B cell (primary cell): ENCODE measurements at places on chromosomes 4 and X. TPM values are rescaled to one million over a fixed set of nuclear protein-coding genes. Genes with fewer than 3 reads are reported as not detected.

KDR gene
- not detected in 2 replicates for total RNA-seq

TBX22 gene
- total RNA-seq, result not detected in 2 replicates

TIGD2 gene
- total RNA-seq, result 8.6 and 9.5 TPM in 2 replicates

KIAA1210 gene
- not detected in 2 replicates for total RNA-seq

PCSK1N gene
- not detected in 2 replicates for total RNA-seq

- no peaks in the 10 kb centered on the region for H3K27me3 ChIP-seq
- no peak overlapping the region for H3K4me3 ChIP-seq
- no peak for DNase-seq
- H3K27ac ChIP-seq, result no peak overlapping the region
- H3K4me1 ChIP-seq, result no peaks in the 10 kb centered on the region
- H3K36me3 ChIP-seq, result no peaks in the 10 kb centered on the region
Observed at GRCh38 chrX:45145492-45146215, 55.0 kb downstream of the DIPK2B start.

DNA sequence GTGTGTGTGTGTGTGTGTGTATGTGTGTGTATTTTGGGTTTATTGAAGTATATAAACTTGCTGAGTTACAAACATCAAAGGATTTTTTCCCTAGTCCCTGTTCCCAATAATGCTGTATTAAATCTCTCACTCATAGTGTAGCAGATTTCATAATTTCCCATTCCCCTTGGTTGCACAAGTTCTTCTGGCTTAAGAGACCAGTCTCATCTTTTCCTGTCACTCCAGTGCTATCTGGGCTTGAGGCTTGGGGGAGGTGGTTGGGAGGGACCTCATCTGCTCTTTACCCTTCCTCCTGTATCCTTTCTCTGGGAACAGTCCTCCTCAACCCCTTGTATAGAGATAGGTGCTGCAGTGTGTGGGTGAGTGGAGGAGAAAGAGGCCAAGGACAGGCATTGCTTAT is 285.4 kb upstream of the BOD1L1 start:
- H3K36me3 ChIP-seq, result no peaks in the 10 kb centered on the region
- no peak overlapping the region for H3K4me3 ChIP-seq
- no peaks in the 10 kb centered on the region for H3K27me3 ChIP-seq
- no peak for DNase-seq

DNA sequence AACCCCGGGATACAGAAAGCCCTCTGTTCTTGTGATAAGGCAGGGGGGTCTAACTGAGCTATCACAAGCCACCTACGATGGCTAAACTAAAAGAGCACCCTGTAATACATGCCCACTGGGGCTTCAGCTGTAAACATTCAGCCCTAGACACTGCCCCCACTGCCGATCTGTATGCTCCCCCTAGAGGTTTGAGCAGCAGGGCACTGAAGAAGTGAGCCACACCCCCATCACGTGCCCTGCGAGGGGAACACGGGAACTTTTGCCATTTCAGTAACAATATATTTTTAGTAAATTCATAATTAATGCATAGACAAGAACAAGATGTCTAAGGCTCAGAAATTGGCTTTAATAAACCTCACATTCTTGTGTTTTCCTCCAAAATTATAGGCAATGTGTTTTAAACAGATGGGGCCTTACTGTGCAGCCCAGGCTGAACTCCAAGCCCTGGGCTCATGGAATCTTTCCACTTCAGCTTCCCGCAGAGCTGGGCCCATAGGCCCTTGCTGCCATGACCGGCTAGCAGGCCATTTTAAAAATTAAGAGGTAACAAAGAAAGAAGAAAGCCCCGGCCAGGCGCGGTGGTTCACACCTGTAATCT is 235.3 kb upstream of the SFRP2 start:
- no peak overlapping the region for H3K27ac ChIP-seq
- H3K27me3 ChIP-seq, result no peaks in the 10 kb centered on the region
- H3K36me3 ChIP-seq, result no peaks in the 10 kb centered on the region
- DNase-seq, result no peak
- H3K4me3 ChIP-seq, result no peak overlapping the region
- H3K4me1 ChIP-seq, result no peaks in the 10 kb centered on the region

DNA sequence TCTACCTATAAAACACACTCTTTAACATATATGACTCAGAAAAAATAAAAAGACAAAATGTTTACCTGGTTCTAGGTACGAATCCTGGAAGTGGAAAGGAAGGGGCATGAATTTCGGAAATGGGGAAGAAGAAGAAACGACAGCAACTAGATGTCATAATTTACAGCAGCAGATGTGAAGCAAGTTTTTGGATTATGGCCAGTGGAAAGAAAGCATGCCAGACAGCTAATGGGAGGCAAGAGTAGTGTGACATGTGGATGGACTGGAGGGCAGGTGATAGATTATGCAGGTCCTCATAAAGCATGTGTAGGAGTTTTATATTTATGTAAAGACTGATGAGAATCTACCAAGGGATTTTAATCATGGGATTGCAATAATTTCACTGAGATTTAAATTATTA is 279.0 kb upstream of the TACR3 start:
- DNase-seq, result no peak
- H3K4me3 ChIP-seq, result no peak overlapping the region
- no peak overlapping the region for H3K27ac ChIP-seq
- no peaks in the 10 kb centered on the region for H3K27me3 ChIP-seq

GRCh38 chrX:68912113-68912512 is 83.3 kb downstream of the EFNB1 start:
- no peaks in the 10 kb centered on the region for H3K36me3 ChIP-seq
- no peak overlapping the region for H3K4me3 ChIP-seq
- H3K4me1 ChIP-seq, result no peaks in the 10 kb centered on the region
- H3K27me3 ChIP-seq, result no peaks in the 10 kb centered on the region
- no peak overlapping the region for H3K27ac ChIP-seq

DNA sequence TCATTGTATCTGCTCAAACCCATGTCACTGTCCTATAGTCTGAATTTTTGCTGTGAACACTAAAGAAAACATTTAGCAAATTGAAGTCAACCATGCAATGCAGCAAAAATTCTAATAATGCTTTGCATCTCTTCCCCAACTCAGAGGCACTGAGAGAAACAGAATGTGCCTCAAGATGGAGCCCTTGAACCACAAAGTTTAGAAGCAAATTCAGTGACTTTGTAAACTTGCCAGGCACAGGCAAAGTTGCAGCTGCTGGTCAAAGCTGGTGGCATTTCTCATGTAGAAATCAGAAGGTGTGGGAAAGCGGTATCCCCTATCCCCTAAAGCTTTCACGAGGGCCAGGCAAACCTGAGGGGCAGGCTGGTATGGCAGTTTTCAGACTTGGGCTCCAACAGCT is 121.7 kb upstream of the DIPK2B start:
- H3K36me3 ChIP-seq, result no peaks in the 10 kb centered on the region
- no peaks in the 10 kb centered on the region for H3K27me3 ChIP-seq
- no peak overlapping the region for H3K4me3 ChIP-seq

- no peaks in the 10 kb centered on the region for H3K27me3 ChIP-seq
- DNase-seq, result no peak
- no peaks in the 10 kb centered on the region for H3K4me1 ChIP-seq
Observed at GRCh38 chr4:3344596-3344995, 51.8 kb downstream of the RGS12 start.

DNA sequence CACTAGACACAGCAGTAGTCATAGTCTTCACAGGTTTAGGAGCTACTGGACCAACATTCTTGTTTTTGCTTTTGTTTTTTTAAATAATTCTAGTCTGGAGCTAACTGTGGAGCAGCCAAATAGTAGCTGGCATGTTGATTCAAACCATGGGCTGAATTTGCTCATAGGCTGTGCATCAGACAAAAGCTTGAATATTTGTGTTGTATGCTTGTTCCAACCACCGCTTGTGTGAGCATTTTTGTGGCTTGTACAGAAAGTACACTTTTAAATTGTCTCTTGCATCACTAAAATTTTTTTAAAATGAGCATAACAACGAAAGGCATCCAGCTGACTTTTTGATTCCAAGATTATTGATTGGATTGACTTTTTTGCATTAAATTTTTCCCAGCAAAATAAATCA is 39.6 kb downstream of the CCNI start:
- H3K4me3 ChIP-seq, result no peak overlapping the region
- no peak overlapping the region for H3K27ac ChIP-seq
- no peak for DNase-seq
- peaks cover 7% of the 10 kb centered on the region for H3K4me1 ChIP-seq

DNA sequence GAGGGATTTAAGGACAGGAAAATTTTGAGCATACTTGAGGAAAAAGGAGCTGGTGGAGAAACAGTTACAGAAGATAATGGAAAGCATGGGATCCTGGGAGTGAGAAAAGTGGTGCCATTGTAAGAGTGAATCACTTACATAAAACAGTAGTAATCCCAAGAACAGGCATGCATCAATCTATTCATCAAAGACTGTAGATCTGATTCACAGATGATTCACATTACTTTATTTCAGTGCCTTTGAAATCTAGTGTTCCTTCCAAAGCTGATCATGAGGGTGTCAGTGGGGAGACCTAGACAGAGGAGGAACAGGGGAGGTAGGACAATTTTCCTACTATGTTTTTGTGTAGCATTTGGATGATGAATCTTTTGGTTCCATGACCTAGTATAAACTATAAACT is 102.7 kb downstream of the TAB3 start:
- H3K4me3 ChIP-seq, result no peak overlapping the region
- no peak for DNase-seq
- no peak overlapping the region for H3K27ac ChIP-seq
- H3K4me1 ChIP-seq, result no peaks in the 10 kb centered on the region
- no peaks in the 10 kb centered on the region for H3K36me3 ChIP-seq
- H3K27me3 ChIP-seq, result no peaks in the 10 kb centered on the region

DNA sequence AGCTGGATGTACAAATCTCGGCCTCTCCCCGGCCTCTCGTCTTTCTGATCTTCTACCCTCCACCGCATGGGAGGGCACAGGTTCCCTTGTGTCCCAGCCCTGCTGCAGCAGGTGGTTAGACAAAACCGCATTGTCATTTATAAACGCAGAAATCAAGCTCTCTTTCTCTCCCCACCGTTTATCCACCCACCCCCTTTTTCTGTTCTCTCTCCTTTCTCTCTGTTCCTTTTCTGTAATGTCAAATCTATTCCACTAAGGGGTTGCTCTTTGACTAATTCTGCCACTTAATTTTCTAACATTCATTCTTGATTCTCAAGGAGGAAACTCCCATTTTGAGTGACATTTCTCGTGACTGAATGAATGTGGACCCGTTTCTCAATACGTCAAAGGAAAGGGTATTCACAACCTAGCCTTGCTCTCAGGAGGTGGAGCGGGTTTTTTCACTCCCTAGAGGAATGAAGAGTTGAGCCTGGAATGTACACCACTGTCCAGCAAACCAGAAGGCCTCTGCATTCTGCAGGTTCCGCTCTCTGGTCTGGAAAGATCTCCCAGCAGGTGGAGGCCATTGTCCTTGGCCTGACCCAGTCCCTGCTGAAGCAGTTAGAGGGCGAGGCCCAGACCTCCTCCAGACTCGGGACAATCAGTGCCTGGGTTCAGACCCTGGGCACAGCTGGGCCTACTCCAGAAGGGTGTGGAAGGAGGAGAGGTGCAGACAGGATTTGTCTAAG is 70.9 kb upstream of the ENPP6 start:
- H3K27me3 ChIP-seq, result no peaks in the 10 kb centered on the region
- peak overlapping the region; percentile 25 for H3K27ac ChIP-seq
- peak overlapping the region; percentile 0 for H3K4me3 ChIP-seq
- DNase-seq, result peak; percentile 61
- no peaks in the 10 kb centered on the region for H3K36me3 ChIP-seq

- no peak for DNase-seq
- no peak overlapping the region for H3K4me3 ChIP-seq
- H3K4me1 ChIP-seq, result no peaks in the 10 kb centered on the region
- H3K27ac ChIP-seq, result no peak overlapping the region
Observed at GRCh38 chr4:126916626-126917140, 716.1 kb upstream of the INTU start.

GRCh38 chrX:94361241-94361640 is 687.2 kb downstream of the FAM133A start:
- no peak for DNase-seq
- no peaks in the 10 kb centered on the region for H3K27me3 ChIP-seq
- no peaks in the 10 kb centered on the region for H3K4me1 ChIP-seq
- H3K27ac ChIP-seq, result no peak overlapping the region

DNA sequence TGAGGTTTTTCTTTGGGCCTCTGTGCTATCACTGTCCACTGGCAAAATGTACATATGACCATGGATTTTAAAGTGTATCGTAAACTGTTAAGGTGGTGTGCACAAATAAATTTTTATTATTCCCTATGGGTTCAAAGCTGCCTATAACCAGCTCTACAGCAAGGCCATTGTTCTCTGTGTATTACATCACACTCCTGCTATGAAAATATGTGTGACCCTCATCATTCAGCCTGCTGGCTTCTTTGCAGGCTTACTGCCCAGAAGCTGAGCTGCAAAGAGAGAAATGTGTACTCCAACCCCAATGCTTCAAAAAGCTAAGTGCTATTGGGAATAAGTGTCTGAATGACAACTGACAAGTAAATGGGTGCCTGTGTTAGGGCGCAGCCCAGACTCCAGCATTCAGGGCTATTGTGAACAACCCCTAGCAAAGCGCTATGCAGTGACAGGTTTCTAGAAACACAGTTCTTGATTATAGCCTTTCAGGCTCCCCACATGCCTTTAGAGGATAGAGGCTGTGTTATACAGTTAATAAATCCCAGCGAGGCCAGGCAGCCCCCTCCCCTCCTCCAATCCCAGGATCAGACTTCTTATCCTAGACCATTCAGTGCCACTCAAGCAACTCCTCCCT is 220.4 kb upstream of the RADX start:
- no peak for DNase-seq
- no peaks in the 10 kb centered on the region for H3K36me3 ChIP-seq
- no peak overlapping the region for H3K27ac ChIP-seq

DNA sequence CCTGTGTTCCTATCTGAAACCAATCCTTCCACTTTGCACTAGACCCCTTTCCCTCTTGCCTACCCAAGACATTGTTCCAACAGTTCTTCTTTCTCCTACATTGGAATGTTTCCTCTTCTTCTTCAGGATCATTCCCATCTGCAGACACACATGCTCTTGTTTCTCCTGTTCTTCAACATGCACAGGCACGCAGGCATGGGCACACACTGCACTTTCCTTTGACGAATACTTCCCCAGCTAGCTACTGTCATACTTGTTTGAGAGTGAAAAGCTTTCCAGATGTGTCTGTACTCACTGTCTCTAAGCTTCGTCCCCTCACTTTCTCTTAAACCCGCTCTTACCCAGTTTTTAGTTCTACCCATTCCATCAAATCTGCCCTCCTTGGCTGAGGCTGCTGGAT is 31.8 kb upstream of the ERVMER34-1 start:
- H3K27ac ChIP-seq, result no peak overlapping the region
- no peaks in the 10 kb centered on the region for H3K36me3 ChIP-seq
- no peak overlapping the region for H3K4me3 ChIP-seq
- no peak for DNase-seq
- H3K4me1 ChIP-seq, result no peaks in the 10 kb centered on the region

DNA sequence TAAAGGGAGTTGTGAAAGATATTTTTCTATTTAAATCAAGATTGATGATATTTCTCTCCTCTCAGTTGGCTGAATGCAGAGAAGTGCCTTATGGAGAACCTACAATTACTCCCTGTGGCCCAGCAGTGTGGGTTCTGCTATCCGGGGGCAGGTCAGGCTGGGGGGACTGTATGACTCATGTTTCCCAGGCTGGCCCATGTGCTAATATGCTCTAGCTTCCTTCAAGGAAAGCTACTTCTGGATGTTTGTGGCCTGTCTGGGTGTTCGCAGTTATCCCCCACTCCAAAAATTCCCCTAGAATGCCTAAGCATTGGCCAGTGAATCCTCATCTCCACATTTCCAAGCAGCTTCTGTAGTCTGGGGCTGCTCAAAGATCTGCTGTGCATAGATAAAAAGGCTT is 58.9 kb upstream of the SPP1 start:
- H3K27me3 ChIP-seq, result no peaks in the 10 kb centered on the region
- H3K27ac ChIP-seq, result no peak overlapping the region
- no peak overlapping the region for H3K4me3 ChIP-seq
- H3K36me3 ChIP-seq, result no peaks in the 10 kb centered on the region
